ENCODE measurements at places on chromosomes 4 and X.

GRCh38 chr4:108637856-108638255 is 12.5 kb upstream of the OSTC start:
- no peak for DNase-seq

GRCh38 chrX:86171366-86171765 is 23.1 kb downstream of the DACH2 start:
- DNase-seq: no peak

DNA sequence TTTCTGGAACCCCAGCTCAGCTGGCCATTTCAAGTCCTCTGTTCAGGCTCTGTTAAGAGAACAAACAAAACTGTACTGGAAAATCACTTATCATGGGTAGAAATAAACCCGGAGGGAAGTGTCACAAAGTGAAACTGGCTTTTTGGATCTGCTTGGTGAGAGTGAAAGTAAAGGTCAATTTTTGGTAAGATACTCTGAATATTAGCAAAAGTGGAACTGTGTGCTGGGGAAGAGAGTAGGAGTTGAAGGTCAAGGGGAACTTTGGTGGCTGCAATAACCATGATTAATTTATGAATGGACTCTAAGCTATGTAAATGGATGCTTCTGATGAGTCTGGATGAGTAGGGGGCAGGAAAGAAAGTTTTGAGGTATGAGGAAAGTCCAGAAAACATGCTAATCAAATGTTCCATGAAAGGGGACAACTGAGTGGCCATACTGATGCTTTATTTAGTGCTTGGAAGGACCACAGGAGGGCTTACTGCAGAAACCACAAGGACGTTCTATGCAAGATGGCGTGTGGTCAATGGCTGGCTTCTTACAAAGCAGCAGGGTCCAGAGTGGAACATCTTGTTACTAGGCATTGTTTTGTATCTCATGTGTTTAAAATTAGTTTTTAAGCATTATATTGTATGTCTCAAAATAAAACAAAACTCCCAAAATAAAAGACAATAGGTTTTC is 36.8 kb upstream of the TNIP3 start:
- DNase-seq: no peak

DNA sequence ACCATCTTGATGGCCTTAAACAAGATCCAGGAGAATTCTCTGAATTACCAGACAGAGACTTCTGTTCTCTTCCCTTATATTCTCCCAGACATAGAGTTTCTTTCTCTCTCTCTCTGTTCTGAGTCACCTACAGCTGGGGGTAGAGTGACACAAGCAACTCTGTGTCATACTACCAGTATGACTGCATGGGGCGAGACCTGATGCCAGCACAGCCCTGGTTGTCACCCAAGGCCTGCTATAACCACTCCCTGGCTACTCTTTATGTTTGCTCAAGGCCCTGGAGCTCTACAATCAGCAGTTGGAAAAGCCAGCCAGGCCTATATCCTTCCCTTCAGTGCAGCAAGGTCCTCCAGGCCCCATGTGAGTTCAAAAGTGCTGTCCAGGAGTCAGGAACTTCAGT is 114.2 kb upstream of the TENT5D start:
- no peak for DNase-seq

DNA sequence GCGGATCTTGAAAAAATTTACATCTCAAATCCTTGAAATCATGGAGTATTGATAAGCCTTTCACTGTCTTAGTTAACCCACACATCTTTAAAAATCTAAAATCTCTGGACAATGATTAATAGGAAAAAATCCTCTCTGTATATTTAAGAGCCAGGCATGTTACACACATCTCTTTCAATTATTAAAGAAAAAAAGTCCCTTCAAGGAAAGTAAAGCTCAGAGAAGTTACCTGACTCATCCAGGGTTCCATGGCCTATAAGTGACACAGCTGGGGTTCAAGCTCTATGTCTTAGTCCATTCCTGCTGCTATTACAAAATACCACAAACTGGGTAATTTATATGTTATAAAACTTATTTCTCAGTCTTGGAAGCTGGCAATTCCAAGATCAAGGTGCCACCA is 14.2 kb upstream of the FGF16 start:
- DNase-seq: no peak
